ENCODE measurements at places on chromosomes 12 and 14. TPM values are rescaled to one million over a fixed set of nuclear protein-coding genes. Genes with fewer than 3 reads are reported as not detected.

Gene PPP1R36
- total RNA-seq: 1.6 TPM

Gene MEG3
- total RNA-seq: 1,377 TPM

Gene OAS3
- 8.8 TPM for total RNA-seq

GRCh38 chr14:91367173-91368171 lies 50.1 kb downstream of the CCDC88C start:
- DNase-seq: no peak

DNA sequence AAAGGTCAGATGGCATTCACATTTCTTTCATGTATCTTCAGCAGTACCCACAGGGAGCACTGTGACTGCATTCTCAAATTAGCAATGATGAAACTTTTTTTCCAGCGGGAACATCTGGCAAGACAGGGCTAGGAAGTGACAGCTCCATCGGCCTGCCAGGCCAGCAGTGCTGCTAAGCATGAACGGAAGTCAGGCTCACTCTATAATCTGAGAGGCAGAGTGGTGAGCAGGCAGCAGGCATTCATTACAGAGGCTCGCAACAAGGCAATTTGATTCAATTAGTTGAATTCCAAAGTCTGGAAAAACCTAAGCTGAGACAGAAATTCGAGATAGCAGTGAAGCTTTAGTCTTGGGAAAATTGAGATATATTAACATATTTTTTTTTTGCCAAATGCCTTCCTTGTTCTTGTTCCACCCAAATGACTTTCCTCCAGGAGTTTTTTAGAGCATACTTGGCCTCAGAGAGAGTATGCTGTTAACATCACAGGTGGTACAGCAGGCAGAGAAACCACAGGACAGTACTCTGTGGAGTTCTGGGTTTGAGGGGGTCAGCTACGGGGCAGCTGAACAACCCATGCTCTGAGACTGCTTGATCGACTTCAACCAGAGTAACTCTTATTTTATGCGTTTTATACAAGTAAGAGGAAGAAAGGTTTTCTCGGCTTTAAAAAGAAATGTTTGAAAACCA lies 414.9 kb downstream of the APAF1 start:
- peak; percentile 78 for DNase-seq

GRCh38 chr12:54141431-54142113 lies 47.2 kb downstream of the SMUG1 start:
- DNase-seq: peak; percentile 80

Gene OTOGL
- total RNA-seq: 0.41 TPM

All from tongue (tissue), 3 donors.